ENCODE measurements at places on chromosomes 13 and 19.

- no peak for DNase-seq
Observed at GRCh38 chr19:958967-959855, 24.9 kb upstream of the WDR18 start.

DNA sequence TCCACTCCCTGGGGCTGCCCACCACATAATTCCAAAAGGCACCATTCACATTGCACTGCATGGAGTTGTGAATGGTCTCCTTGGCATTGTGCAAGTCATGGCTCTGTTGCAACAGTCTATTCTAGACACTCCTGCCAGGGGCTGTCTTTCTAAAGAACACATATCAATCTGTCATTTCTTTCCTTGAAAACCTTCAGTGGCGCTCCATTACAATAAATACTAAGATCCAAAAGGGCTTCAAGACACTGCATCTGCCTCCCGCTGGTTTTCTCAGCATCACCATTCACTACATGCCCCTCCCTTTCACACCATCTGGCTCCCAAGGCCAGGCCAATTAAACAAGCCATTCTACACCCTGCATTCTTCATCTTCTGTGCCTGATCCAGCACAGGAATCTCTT, 32.2 kb upstream of the TM9SF2 start:
- no peak for DNase-seq

DNA sequence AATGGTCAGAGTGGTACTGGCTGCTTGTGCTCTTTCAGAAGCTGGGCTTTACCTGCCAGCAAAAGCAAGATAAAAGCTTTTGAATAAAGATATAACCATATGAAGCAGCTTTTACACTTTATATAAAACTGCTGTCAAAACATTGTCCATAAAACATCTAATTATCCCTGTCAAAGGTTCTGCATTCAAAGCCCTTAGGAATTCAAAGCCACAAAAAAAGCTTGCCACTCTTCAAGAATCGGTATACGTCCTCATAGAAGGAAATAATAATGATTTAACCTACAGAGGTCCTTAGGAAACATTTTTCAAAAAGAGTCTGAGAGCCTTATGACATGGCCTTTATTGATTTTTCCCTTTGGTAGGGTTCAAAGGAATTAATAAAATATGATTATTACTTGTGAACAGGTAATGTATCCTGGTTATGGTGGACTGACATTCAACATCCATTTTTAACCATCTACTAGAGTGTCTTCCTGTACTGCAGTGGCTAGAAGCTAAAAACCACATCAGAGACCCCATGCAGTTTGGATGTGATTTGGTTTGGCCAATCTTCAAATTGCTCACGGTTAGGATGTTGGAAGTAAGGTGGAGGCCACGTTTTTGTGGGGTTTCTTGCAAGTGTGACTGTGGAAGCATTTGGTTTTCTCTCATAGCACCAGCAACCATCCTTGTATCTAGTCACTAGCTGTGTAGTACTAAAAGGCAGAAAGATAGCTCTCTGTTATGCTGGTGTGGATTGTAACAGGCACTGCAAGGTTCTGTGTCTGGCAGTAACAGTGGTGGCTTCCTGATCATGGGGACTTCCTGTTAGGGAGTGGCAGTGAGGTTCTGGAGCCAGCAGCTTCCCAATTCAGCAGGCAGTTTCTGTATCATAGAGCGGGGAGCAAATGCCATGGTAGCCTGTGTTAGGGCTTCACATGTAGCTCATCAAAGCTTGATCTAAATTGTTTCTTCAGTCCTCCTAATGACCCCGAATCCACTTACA, 441.5 kb downstream of the DIAPH3 start:
- no peak for DNase-seq

DNA sequence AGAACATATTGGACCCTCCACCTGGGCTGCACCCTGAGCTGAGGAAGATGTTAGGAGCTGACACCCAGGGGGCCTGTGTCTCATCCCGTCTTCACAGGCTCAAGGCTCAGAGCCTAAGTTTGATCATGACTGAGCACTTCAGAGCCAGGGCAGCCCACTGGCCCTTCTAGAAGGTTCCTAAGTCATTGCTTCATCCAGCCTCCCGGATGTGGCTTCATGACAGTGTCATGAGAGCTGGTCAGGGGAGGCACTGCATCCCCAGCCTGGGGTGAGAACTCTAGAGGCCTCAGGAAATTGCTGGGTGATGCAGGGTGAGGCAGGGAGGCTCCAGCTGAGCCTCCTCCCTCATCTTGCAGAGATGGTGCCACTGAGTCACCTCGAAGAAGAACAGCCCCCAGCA, 24.9 kb upstream of the PIK3R2 start:
- DNase-seq, result no peak
